ENCODE measurements at places on chromosomes 1 and 21. TPM values are rescaled to one million over a fixed set of nuclear protein-coding genes. Genes with fewer than 3 reads are reported as not detected.

- peaks cover 7% of the 10 kb centered on the region for H3K36me3 ChIP-seq
- peak overlapping the region; percentile 43 for H3K4me3 ChIP-seq
- H3K27ac ChIP-seq, result no peak overlapping the region
- peaks cover 16% of the 10 kb centered on the region for H3K27me3 ChIP-seq
- H3K4me1 ChIP-seq, result peaks cover 14% of the 10 kb centered on the region
Observed at GRCh38 chr1:154629061-154629674, 21.2 kb upstream of the ADAR start.

Gene RSPH1
- total RNA-seq, result 0.42 TPM

DNA sequence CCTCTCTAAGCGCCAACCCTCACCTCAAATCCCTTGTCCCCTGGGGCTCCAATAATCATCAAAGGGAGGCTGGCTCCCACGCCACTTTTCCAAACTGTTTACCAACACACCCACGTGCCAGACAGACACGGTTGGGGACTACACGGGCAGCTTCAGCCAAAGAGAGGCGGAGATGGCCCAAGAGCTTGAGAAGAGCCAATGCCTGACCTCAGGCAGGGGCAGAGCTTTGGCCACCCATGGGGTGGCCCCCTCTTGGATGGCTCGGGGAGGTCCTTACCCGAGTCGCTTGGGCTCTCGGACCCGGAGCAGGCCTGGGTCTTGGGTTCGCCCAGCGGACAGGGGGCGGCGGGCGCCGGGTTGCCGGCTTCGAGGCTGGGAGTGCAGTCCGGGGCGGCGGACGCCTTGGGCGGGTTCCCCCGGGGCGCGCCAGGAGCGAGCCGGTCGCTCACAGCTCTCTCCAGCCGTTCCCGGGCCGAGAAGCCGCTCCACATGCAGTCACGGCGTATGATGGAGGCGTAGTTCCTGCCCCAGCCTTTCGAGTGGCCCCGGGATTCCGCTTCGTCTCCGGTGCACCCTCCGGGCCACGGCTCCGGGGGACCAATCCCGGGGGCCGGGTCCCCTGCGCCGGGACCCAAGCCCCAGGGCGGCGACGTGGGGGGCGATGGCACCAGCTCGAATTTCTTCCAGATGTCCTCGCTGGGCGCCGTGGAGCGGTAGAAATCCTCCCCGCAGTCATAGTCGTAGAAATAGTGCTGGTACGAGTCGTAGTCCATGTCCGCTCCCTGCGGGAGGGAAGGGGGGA lies 854 bp downstream of the MYCL start:
- H3K4me1 ChIP-seq, result peaks cover 31% of the 10 kb centered on the region
- peak; percentile 32 for DNase-seq
- H3K36me3 ChIP-seq, result no peaks in the 10 kb centered on the region
- H3K27me3 ChIP-seq, result peaks cover 23% of the 10 kb centered on the region

- H3K36me3 ChIP-seq, result no peaks in the 10 kb centered on the region
- peak overlapping the region; percentile 77 for H3K4me3 ChIP-seq
- peaks cover 2% of the 10 kb centered on the region for H3K27me3 ChIP-seq
- H3K4me1 ChIP-seq, result peaks cover 51% of the 10 kb centered on the region
- H3K27ac ChIP-seq, result peak overlapping the region; percentile 82
Observed at GRCh38 chr1:225426395-225427234, 1.2 kb downstream of the LBR start.

Gene RGS13
- 1.2 TPM for total RNA-seq

Gene HHIPL2
- 0.97 TPM for total RNA-seq

- no peak overlapping the region for H3K27ac ChIP-seq
- no peak overlapping the region for H3K4me3 ChIP-seq
Observed at GRCh38 chr21:38120984-38121855, 135.6 kb upstream of the KCNJ15 start.

Gene EFNA3
- 14.6 TPM for total RNA-seq

DNA sequence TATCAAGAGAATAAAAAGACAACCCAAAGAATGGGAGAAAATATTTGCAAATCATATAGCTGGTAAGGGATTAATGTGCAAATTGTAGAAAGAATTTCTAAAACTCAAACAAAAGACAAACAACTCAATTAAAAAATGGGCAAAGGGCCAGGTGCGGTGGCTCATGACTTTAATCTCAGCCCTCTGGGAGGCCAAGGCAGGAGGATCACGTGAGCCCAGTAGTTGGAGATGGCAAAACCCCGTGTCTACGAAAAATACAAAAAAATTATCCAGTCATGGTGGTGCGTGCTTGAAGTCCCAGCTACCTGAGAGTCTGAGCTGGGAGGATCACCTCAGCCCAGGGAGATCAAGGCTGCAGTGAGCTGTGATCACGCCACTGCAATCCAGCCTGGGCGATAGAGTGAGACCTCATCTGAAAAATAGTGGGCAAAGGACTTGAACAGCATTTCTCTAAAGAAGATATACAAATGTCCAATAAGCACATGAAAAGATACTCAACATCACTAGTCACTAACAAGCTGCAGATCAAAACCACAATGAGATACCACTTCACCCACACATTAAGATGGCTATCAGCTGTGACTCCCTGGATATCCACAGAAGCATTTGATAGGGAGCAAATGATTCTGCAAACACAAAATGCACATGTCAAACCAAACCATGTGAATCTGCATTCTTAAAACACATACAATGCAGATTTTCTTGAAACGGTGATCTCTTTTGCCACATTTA lies 20.9 kb downstream of the SLC30A1 start:
- H3K4me3 ChIP-seq, result no peak overlapping the region
- H3K36me3 ChIP-seq, result no peaks in the 10 kb centered on the region
- no peaks in the 10 kb centered on the region for H3K27me3 ChIP-seq

GRCh38 chr1:209647156-209647555 lies 5.1 kb downstream of the LAMB3 start:
- no peak overlapping the region for H3K27ac ChIP-seq
- no peak for DNase-seq
- H3K36me3 ChIP-seq, result no peaks in the 10 kb centered on the region
- H3K4me1 ChIP-seq, result peaks cover 63% of the 10 kb centered on the region
- no peaks in the 10 kb centered on the region for H3K27me3 ChIP-seq

DNA sequence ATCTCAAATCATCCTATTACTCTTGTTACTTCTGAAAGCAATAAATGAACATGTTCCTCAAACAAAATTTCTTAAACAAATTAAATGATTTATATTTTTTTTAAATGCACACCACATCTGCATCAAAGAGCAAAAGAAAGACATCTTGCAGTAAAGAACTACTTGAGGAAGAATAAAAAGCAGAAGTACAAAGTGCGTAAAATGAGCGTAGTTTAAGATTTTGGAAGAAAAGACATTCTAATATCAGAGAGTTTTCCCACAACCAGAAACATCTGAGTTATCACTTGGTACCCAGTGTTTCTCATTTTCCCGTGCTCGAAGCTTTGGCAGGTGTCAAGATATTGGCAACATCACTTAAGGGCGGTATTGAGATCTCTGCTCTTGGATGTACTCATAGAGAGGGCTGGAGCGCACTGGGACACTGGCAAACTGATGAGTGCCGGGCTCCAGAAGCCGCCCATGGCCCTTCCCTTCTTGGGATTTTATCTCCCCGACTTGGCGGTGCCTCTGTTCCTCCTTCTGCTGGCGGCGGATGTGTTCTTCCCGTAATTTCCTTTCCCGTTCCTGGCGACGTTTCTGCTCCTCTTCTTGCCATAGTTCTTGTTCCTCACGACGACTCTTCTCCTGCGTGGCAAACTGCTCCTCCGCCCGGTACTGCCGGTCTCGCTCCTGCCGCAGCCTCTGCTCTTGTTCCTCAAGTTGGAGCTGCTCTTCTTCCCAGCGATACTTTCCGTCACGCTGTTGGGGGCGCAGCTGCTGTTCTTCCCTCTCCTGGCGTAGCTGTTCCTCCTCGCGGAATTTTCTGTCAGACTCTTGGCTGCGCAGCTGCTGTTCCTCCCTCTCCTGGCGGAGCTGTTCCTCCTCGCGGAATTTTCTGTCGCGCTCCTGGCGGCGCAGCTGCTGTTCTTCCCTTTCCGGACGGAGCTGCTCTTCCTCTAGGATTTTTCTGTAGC lies 7.9 kb downstream of the TCHH start:
- no peaks in the 10 kb centered on the region for H3K4me1 ChIP-seq
- no peaks in the 10 kb centered on the region for H3K36me3 ChIP-seq
- peaks cover 11% of the 10 kb centered on the region for H3K27me3 ChIP-seq
- H3K4me3 ChIP-seq, result no peak overlapping the region
- no peak for DNase-seq

Gene FHL3
- 50.6 TPM for total RNA-seq

DNA sequence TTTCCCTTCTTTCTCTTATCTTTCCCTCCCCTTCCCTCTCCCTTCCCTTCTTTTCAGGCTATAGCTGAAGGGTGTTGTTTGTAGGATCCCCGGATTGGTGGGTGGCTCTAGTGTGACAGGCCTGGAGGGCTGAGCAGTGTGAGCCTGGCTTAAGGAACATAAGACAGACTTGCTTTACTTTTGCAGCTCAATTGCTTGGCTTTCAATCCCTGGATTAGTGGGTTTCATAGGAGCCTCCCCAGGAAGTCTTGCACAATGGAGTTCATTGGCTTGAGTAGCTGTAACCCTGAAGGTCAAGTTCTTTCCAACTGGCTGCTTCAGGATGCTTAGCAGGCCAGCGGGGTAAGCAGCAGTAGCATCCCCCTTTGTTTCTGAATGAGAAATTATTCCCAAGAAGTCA lies 126.7 kb downstream of the CAMTA1 start:
- peak overlapping the region; percentile 13 for H3K27ac ChIP-seq
- peaks cover 2% of the 10 kb centered on the region for H3K27me3 ChIP-seq
- H3K36me3 ChIP-seq, result peaks cover 4% of the 10 kb centered on the region
- H3K4me1 ChIP-seq, result peaks cover 34% of the 10 kb centered on the region

DNA sequence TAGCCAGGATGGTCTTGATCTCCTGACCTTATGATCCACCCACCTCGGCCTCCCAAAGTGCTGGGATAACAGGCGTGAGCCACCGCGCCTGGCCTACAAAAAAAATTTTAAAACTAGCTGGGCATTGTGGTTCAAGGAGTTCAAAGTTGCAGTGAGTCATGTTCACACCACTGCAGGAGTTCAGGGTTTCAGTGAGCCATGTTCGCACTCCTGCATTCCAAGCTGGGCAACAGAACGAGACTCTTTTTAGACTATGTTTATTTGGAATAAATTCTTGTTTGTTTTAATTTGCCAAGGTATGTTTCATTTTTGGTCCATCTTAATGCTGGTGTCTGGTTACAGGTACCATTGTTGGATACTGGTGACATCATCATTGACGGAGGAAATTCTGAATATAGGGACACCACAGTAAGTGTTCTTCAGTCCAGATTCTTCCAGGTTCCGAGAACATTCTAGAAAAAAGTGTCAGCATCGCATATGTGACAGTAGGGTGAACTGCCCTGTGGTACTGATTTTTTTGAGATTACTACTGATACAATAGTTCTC lies 3.9 kb downstream of the PGD start:
- H3K27me3 ChIP-seq, result no peaks in the 10 kb centered on the region
- H3K4me1 ChIP-seq, result peaks cover 23% of the 10 kb centered on the region
- peaks cover 28% of the 10 kb centered on the region for H3K36me3 ChIP-seq
- H3K4me3 ChIP-seq, result no peak overlapping the region

Gene MYOM3
- 0.11 TPM for total RNA-seq

GRCh38 chr1:91804546-91805023 lies 81.4 kb downstream of the TGFBR3 start:
- no peak overlapping the region for H3K27ac ChIP-seq
- H3K27me3 ChIP-seq, result no peaks in the 10 kb centered on the region
- DNase-seq, result no peak
- H3K4me3 ChIP-seq, result no peak overlapping the region
- peaks cover 39% of the 10 kb centered on the region for H3K4me1 ChIP-seq

Gene S100A2
- total RNA-seq, result 0.51 TPM

Gene KLHDC8A
- 0.79 TPM for total RNA-seq

Gene KIF21B
- total RNA-seq, result 6.9 TPM

Gene SLC16A4
- 13.7 TPM for total RNA-seq

Gene ESRRG
- 12.7 TPM for total RNA-seq

- H3K4me1 ChIP-seq, result peaks cover 3% of the 10 kb centered on the region
- peaks cover 18% of the 10 kb centered on the region for H3K27me3 ChIP-seq
- no peaks in the 10 kb centered on the region for H3K36me3 ChIP-seq
Observed at GRCh38 chr1:1181129-1181937, 7.7 kb downstream of the TTLL10 start.

GRCh38 chr1:204077979-204078696 lies 5.2 kb downstream of the SOX13 start:
- no peaks in the 10 kb centered on the region for H3K27me3 ChIP-seq
- no peak for DNase-seq
- peak overlapping the region; percentile 42 for H3K4me3 ChIP-seq

Gene GPR61
- not detected for total RNA-seq

Gene SLC27A3
- 32.1 TPM for total RNA-seq

Gene LCE3D
- total RNA-seq, result not detected

- no peaks in the 10 kb centered on the region for H3K27me3 ChIP-seq
- no peaks in the 10 kb centered on the region for H3K4me1 ChIP-seq
- H3K36me3 ChIP-seq, result peaks cover 42% of the 10 kb centered on the region
- no peak overlapping the region for H3K27ac ChIP-seq
Observed at GRCh38 chr1:74748960-74749359, 16.0 kb downstream of the TYW3 start.

DNA sequence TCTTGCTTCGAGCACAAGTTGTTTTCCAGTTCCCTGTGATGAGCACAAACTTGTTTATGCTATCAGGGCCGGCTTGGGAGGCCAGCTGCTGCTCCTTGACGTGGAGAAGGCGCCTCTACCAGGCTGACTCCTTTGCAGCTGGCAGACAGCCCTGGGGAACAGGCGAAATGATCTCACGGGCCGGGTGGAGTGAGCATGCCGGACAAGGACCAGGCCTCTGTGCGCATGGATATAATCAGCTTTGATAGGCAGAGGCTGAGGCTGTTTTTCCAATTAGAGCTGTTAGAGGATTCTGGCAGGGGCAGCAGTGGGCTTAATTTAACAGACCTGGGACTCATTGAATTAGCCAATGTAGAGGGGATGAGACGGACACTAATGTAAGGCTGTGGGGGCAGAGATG lies 38.9 kb downstream of the FAM163A start:
- H3K27me3 ChIP-seq, result peaks cover 5% of the 10 kb centered on the region
- H3K36me3 ChIP-seq, result no peaks in the 10 kb centered on the region
- peaks cover 33% of the 10 kb centered on the region for H3K4me1 ChIP-seq
- no peak overlapping the region for H3K4me3 ChIP-seq
- no peak for DNase-seq
- H3K27ac ChIP-seq, result no peak overlapping the region

DNA sequence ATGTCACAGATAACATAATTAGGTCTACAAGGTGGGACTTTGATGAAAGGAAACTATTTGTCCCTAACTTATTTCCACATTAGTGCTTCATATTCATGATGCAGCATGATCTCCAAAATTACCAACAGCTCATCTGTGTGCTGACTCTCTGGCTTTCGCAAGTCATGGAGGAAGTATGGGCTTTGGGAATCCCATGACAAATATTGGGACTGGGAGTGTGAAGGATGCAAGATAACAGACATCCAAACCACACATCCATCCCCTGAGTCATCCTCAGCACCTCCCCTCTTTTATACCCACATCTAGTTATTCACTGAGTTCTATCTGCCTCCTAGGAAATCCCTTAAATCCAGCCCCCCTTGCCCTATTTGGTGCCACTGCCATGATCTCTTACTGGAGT lies 102.8 kb upstream of the COL24A1 start:
- H3K36me3 ChIP-seq, result no peaks in the 10 kb centered on the region
- no peaks in the 10 kb centered on the region for H3K4me1 ChIP-seq
- peaks cover 19% of the 10 kb centered on the region for H3K27me3 ChIP-seq
- no peak overlapping the region for H3K4me3 ChIP-seq

Data from mesothelial cell of epicardium (in vitro differentiated cells).